ENCODE measurements at places on chromosomes 3 and 15.

DNA sequence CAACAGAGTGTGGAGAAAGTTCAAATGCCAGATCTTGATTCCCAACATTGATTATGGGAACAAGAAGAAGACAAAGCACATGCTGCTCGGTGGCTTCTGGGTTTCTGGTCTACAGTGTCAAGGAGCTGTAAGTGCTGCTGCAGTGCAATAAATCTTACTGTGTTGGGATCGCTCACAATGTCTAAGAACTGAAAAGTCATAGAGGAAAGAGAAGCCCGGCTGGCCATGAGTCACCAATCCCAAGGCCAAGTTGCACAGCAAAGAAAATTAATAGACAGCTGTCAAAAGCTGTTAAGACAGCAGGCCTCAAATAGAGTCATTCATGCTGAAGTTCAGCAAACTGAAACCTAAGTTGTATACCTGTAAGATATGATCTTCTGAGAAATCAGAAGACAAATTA is 33.2 kb upstream of the SPPL2A start:
- no peak for DNase-seq

GRCh38 chr15:75905231-75905630 is 1.6 kb downstream of the FBXO22 start:
- DNase-seq = no peak

DNA sequence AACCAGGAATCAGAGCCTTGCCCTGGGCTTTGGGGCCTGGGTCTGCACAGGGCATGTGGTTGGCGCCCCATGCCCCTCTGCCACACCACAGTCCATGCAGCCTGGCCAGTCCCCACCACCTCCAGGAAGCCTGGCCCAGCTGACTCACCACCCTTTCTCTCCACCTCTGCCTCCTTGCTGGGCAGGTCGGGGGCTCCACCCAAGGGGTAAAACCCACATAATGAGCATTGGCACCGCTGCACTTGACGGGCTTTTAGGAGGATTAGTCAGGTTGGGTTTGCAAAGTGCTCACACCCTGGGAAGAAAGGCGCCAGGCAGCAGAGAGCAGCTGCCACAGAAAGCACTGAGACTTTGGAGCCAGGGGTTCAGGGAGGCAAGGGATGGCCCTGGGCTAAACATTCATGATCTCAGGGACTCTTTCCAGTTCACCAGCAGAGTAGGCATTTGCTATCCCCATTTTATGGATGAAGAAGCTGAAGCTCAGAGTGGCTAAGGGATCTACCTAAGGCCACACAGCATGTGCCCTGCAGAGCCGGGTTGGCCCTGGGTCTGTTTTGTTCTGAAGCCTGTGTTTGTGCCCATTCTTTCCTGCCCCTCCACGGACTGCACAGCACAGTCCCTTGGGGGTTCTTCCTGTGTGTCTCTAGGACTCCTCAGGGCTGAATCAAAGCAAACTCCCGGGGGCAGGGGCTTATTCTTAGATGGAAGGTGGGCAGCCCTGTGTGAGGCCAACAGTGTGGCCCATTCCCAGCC is 113.4 kb downstream of the ETFA start:
- DNase-seq = no peak

- no peak for DNase-seq
Observed at GRCh38 chr3:124785973-124786372, 55.7 kb downstream of the UMPS start.

- DNase-seq = no peak
Observed at GRCh38 chr3:134892761-134893160, 97.7 kb downstream of the EPHB1 start.

GRCh38 chr3:99504258-99504657 is 134.1 kb upstream of the COL8A1 start:
- no peak for DNase-seq

DNA sequence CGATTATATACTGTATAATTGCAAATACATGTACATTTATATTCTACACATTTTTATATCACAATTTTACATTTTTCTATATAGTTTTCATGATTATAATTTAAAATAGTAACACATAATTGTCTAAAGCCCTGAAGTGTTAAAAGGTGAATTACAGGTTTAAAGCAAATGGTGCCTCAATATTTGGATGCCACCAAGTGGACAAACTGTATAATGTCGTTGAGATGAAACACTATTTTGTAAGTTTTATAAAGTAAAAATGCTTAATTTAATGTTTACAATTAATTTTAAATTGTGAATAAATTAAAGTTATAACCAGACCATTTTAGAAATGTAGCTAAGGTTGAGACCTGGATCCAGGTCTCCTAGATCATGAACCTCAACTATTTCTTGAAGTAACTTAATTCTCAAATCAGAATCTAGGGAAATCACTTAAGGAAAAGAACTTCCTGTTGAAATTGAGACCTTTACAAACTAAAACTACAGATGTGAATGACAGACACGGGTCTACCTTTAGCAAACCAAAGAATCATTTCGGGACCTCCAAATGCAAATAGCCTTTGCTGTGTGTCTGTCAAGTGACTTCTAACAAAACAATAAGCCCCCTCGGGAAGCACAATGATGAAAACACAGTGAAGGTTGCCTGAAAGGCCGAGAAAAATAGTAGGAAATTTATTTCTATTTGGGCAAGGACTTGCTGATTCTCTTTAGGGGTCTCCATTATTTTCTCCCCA is 37.8 kb downstream of the EHHADH start:
- no peak for DNase-seq

DNA sequence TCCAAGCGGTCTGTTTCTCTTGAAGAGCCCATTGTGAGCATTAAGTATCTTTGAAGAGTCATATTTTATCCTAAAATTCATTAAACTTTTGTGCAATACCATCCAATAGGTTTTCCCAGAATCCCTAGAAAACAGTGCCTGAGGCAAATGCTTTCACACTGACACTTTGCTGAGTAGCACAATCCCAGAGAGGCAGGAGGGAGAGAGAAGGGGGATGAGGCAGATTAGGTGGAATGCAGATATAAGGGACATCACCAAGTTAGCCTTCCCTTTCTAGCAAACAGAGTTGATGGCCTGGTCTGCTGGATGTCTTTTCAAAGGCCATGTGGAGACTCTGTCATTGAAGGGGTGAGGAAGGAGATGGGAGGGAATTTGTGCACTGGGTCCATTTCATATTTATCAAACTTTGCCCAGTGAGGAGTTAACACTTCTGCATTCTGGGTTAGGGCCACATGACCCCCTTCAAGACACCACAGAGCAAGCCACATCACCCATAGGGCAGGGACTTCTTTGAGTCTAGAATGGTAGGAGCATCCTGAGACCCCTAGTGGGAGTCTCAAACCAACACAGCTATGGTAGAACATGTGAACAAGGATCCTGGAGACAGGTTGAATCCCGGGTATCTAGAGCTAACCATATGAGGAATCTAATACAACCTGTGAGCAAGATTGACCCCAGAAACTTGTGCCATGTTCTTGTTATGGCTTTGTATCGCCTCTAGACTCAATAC is 32.0 kb upstream of the SEMA6D start:
- DNase-seq = no peak

- DNase-seq = no peak
Observed at GRCh38 chr3:12708584-12709192, 44.8 kb upstream of the RAF1 start.

- no peak for DNase-seq
Observed at GRCh38 chr3:27090275-27091041, 278.7 kb downstream of the NEK10 start.

- DNase-seq = no peak
Observed at GRCh38 chr15:98713585-98714001, 65.3 kb downstream of the IGF1R start.

DNA sequence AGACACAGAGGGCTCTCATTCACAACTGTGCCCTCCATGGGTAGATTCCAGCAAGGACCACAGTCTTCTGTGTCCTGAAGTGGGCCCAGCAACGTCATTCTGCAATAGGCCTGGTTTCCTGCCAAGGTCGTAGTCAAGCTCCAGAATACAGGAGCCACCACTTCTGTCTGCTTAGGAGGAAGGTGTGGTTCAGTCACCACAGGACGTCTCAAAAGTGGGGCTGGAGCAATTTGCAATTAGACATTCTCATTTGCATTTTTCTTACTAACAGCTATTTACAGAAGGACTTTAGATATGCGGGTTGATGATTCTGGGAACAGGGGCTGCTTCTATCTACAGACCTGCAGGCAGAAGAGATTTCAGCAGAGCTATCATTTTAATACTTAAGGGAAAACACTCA is 58.7 kb upstream of the MYRIP start:
- DNase-seq = no peak

GRCh38 chr15:25838871-25839195 is 24.3 kb downstream of the ATP10A start:
- no peak for DNase-seq

DNA sequence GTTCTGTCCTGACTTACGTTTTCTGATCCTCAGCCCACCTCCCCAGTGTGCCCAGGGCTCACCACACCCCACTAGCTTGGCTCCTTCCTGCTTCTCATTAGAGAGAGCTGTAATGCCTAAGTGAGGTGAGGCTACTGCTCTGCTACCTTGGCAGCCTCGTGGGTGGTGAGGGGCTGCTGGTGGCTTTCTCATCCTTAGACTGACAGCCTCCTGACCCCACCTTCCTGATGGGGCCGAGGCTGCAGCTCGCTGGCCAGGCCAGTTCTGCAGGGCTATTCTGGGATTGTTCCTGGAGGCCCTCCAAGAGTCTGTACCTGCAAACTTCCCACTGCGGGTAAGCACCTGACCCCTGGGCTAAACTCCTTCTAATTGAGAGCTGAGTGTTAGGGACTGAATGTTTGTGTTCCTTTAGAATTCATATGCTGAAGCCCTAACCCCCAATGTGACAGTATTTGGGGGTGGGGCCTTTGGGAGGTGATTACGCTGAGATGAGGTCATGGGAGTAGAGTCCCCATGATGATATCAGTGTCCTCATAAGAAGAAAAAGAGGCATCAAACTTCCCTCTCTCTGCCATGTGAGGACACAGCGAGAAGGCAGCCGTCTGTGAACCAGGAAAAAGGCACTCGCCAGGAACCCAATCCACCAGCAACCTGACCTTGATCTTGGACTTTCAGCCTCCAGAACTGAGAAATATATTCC is 38.1 kb upstream of the IQSEC1 start:
- DNase-seq = no peak

DNA sequence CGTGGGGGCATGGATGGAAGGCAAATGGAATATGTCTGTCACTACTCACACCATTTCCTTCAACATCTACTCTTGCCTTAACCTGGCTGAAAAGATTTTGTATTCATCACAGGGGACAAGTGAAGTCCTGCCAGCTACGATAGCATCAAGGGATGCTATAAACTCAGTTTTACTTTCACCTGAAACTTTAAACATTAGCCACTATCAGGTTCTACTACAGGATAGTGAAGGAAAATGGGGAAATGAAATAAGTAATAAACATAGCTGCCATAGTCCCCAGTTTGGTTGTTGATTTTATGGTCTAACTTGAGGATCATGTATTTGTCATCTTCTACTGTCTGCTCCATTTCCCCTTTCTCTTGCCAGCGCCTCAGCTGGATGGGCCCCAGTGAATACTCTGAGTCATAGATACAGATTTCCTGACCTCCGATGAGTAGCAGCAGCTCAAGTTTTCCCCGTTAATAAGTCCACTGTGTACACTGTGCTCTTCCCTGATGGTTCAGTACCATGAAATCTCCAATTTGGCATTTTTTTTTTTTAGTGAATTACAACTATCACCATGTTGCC is 338.2 kb upstream of the SLCO3A1 start:
- no peak for DNase-seq

GRCh38 chr3:42228796-42229195 is 37.2 kb downstream of the CCK start:
- no peak for DNase-seq

GRCh38 chr15:78751602-78751979 is 59.7 kb downstream of the ADAMTS7 start:
- no peak for DNase-seq

DNA sequence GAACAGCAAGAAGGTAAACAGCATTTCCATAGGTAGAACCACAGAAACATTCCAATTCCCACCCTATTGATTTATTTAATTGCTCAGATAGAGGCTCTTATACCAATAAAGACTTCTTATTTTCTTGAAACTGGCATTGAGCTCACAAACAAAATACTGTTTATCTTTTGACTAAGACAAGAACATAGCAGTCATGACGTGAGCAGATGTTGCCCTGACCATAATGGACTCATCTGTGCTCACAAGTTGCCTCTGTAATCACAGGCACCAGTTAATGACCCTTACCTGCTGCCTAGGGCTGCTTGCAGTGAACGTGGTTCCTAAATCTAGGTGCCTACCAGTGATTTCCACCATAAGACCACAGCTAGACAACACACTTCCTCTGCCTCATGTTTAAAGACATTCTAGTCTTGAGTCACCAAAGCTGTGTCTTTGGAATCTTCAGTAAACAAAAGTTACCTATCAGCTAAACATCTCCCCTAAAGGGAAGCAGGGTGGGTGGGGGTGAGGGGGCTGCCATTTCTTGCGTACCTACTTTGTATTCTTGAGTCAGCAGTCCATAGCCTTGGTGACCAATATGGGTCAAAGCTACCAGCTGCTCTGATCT is 2.1 kb downstream of the FYCO1 start:
- peak; percentile 34 for DNase-seq

DNA sequence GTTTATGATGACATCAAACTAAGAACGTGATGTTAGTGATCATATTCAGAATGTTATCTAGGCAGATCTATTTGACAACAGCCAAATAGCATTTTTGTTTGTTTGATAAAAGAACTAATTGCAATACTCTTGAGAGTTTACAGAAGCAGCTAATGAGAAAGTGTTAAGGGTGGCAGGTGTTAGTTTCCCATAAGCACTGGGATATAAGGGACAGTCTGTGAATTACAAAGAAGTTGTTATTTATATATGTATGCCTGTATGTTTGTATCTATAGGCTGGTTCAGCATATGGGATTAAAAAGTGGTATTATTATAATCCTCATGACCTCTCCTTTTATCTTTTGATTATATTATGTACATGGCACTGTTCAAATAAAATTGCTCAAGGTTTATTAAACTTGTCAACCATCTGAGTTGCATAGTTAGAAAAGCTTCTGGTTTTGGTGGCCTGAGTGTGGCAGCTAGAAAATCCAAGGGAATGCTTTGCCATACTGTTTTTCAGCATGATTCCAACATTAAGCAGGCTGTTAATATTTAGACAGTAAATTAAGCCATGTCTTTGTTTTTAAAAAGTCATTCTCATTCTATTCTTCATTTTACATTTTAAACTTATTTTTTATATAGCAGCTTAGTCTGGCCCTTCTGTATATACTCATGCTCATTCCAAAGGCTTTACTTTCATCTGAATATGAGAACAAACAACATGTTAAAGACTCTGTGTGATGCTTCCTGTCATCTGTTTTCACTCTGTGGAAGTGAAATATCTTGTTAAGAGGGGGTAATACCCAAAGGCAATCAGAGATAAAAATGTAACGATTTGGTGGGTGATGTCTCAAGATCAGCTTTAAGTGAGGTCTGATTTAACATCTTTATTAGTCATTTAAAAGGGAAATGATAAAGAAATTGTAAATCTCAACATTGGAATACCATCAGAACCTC is 13.1 kb downstream of the ROBO2 start:
- no peak for DNase-seq

Data from T-helper 9 cell (primary cell).